Caco-2 (cell line): ENCODE measurements at places on chromosomes 3 and 15. TPM values are rescaled to one million over a fixed set of nuclear protein-coding genes. Genes with fewer than 3 reads are reported as not detected.

GRCh38 chr3:129967761-129968160 is 6.8 kb upstream of the TRH start:
- no peak for DNase-seq

DNA sequence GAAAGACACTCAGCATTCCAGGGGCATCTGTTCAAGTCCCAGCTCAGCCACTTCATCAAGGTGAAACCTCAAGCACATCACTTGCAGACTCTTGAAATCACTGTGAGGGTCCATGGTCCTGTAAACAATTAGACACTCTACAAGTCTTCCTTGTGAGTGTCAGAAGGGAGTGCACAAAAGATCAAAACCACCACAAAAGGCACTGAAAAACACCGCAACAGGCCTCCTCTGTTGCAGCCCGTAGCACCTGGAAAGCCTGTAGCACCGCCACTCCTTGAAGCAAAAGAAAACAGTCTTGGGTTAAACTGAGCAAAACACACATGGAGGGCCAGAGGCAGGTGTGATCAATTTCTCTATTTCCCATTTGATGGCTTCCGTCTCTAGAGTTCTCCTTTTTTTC is 63.8 kb upstream of the SNRK start:
- no peak for DNase-seq

DLL4 gene
- 3.4 TPM in 2 replicates for total RNA-seq

GOLGA8Q gene
- total RNA-seq = not detected in 2 replicates

- no peak for DNase-seq
These were observed 17.9 kb downstream of the TMEM43 start for GRCh38 chr3:14142567-14143270.

SNTN gene
- not detected in 2 replicates for total RNA-seq

- no peak for DNase-seq
These were observed 37.8 kb downstream of the DPPA2 start for GRCh38 chr3:109278546-109278945.
